Ascending aorta (tissue), 2 donors: ENCODE measurements at places on chromosomes 2 and 18. TPM values are rescaled to one million over a fixed set of nuclear protein-coding genes. Genes with fewer than 3 reads are reported as not detected.

DNA sequence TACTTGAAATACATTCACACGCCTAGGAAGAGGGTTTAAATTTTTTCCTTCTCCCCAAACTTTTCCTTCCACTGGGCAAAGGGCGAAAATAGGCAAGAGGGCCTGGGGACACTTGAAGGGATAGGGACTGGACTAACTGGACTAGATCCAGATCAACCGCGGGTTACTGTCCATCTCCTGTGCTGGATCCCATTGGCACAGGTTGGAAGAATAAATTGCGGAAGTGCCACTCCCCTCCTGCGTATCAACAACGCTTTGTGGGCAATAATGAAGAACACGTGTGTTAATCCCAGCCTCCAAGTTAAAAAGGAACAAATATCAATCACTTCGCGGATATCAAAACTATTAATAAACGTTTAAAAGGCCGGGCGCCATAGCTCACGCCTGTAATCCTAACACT is 1.7 kb upstream of the FZD5 start:
- DNase-seq: no peak

UPP2 gene
- not detected for total RNA-seq

DNA sequence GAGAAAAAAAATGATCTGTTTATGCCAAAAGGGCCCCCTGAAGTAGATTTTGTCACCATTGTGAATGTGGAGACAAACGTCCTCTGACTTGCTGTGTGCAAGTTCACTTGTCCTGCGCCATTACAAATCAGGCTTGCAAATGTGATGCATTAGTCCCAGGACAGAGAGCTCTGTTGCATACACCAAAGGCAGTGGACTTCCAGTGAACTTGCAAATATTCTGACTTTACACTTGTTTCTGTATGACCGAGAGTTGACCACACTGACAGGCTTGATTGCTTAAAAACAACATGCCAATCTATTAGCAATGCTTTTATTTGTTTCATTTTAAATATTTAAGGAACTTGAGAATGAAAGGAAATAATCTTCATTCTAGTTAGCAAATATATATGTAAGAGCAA is 293.2 kb downstream of the PLCL1 start:
- no peak for DNase-seq

PROM2 gene
- not detected for total RNA-seq
